ENCODE measurements at places on chromosomes 16 and 17.

DNA sequence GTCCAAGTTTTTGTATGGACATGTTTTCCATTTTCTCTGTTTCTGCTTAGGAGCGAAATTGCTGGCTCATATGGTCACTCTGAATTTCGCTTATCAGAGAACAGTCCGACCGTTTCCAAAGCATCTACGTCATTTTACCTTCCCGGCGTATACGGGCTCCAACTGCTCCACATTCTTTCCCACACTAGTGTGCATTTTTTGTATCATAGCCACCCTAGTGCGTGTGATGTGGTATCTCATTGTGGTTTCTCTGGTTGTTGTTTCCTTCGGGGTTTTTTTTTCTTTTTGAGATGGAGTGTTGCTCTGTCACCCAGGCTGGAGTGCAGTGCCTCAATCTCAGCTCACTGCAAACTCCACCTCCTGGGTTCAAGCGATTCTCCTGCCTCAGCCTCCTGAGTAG, 31.0 kb upstream of the BHLHA9 start:
- no peak for DNase-seq

DNA sequence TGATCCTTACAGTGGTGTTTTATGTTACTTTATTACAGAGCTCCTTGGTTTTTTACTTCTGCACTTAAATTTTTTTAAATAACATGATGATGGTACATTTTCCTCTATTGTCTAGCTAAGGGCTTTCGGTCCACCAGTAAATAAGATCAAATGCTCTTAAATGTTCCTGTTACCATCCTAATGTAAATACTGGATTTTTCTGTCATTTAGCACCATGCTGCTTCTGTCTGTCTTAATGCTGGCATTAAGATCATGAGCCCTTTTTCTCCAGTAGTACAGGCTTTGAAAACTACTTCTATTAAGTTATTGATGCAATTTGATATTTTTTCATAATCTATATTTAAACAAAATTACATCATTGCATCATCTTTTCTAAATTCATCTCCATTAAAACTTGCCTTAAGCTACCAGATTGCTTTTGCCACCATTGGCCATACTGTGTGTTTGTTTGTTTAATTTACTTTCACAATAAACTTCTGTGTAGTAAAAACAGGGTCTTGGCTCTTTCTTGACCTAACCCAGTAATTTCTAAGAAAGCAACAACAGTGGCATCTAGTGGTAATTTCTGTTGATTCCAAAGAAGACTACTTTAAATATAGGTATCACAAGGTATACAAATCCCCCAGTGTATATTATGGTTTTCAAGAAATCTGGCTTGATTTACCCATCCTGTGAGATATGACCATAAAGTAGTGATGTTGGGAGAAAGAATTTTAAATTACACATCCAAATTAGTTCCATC, 9.0 kb upstream of the PHAF1 start:
- DNase-seq: peak; percentile 59

- no peak for DNase-seq
Observed at GRCh38 chr16:142405-142967, 4.0 kb upstream of the NPRL3 start.

DNA sequence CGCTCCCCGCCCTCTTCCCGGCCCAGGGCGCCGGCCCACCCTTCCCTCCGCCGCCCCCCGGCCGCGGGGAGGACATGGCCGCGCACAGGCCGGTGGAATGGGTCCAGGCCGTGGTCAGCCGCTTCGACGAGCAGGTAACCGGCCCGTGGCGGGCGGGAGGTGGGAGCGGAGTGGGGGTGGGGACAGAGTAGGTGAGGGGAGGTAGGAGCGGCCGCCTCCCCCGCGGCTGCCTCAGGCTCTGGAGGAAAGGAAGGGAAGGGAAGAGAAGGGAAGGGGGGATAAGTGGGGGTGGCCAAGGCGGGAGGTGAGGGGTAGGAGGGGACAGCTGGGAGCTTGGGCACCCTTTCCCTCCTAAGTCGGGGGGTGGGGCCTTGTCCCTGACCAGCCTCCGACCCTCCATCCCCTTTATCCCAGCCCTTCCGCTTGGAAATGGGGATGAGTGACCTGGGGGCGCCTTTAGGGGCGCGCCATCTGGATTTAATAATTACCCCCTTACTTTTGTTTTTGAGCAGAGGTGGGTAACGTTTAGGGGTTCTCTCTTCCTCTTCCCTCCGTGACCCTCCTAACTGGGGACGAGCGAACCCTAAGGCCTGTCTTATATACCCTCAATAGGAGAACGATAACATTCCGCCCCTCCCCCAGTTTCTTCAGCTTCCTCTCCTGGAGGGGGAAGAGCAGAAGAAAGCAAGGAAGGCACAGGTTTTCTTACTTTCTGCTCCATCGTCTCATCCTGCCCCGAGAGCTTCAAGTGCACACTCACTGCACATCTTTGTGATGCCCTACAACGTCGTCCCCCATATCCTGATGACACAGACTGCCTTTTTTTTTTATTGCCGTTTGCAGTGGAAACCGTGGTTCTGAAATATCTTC, 694 bp downstream of the NF1 start:
- peak; percentile 80 for DNase-seq

Data from ELR (cell line).